RKO (cell line): ENCODE measurements at places on chromosomes 5 and 9.

GRCh38 chr9:20396509-20396908 lies 225.8 kb downstream of the MLLT3 start:
- no peak for DNase-seq

GRCh38 chr9:9002826-9003583 lies 1203.4 kb upstream of the DMAC1 start:
- DNase-seq, result peak; percentile 21

GRCh38 chr9:137520614-137521404 lies 29.4 kb downstream of the PNPLA7 start:
- no peak for DNase-seq

DNA sequence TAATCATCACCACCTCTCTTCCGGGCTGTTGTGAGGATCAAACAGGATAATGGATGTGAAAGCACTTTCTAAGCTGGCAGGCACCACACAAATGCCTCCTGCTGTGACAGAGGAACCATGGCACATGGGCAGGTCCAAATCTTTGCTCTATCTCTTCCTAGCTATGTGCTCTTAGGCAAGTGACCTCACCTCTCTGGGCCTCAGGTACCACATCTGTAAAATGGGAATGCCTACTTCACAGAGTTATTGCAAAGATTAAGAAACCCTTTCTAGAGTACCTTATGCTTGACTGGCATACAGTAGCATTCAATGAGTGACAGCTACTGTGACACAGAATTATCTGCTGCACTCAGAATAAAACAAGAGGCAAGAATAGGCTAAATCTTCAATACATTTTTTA lies 51.6 kb downstream of the CDK5RAP2 start:
- DNase-seq, result no peak

DNA sequence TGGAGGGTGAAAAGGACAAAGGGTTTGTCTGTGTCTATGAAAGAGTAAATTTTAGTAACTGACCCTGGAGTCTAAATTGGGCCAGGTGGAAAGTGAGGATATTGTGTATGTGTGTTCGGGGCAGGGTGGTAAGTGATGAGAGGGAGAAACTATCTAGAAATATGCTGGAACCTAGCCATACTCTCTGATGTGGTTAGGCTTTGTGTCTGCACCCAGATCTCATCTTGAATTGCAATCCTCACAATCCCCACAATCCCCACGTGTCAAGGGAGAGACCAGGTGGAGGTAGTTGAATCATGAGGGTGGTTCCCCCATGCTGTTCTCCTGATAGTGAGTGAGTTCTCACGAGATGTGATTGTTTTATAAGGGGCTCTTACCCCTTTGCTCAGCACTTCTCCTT lies 60.6 kb downstream of the COMMD10 start:
- no peak for DNase-seq

DNA sequence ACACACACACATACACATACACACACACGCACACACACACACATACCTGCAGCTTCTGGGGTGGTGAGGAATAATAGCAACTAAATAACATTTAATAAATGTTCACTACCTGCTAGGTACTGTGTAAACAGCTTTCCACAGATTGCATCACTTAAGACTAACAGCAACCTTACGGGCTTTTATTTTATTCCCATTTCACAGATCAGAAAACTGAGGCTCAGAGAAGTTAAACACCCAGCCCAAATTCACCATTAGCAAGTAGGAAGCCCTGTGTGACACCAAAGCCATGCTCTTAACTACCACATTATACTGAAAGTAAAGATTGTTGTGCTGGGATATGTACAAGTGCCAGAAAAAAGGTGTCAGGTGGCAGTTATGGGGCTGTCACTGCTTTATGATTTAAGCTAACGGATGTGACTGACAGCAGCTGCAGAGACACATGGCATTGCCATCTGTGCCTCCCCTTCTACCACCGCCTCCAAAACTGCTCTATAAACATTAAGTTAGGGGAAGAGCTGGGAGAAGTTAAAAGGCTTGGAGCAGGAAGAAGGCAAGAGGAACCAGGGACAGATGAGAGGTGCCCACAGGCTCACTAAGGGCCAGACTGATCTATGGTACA lies 13.6 kb downstream of the MTMR12 start:
- no peak for DNase-seq

DNA sequence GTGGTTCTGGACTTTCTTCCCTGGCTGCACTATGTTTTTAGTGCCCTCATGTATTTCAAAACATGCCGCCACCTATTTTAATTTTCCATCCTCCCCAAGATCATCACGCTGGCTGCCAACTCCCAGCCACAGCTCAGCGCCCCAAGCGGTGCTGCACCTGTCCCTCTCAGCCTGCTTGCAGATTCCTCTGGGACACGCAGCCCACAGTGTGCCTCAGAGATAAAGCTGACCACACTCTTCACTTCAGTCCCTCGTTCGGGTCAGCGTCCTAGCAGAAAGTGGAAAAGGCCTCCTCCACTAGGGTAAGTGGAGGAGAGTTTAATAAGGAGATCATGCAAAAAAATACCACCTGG lies 56.2 kb upstream of the CKS2 start:
- DNase-seq, result no peak

DNA sequence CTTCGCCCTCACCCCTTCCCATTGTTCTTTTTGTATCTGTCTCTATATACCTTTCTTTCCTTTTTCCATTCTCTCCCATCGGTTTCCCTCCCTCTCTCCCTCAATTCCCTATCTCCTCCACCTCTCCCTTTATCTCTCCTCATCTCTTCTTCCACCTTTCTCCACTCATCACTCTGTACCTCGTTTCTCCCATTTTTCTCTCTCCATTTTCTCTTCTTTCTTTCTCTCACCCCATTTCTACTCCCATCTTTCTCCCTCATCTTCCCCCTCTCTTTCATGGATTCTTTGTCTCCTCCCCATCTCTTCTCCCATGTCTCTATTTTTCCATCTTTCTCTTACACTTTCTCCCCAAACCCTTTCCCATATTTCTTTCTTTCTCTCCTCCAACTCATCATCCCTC lies 385.9 kb upstream of the CLINT1 start:
- DNase-seq, result no peak

DNA sequence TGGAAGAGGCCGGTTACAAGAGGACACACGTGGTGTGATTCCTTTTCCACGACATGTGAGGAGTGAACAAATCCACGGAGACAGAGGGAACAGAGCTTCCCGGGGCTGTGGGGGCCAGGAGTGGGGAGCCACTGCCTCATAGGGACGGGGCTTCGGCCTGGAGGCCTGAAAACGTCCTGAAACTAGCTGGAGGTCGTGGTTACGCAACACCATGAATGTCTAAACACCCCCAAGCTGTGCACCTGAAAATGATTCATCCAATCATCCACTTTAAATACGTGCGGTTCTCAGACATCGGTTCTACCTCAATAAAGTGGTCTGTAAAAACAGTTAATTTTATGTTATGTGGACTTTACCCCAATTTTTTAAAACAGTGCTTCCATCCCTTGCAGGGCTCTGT lies 65.3 kb upstream of the PPP1R26 start:
- no peak for DNase-seq

DNA sequence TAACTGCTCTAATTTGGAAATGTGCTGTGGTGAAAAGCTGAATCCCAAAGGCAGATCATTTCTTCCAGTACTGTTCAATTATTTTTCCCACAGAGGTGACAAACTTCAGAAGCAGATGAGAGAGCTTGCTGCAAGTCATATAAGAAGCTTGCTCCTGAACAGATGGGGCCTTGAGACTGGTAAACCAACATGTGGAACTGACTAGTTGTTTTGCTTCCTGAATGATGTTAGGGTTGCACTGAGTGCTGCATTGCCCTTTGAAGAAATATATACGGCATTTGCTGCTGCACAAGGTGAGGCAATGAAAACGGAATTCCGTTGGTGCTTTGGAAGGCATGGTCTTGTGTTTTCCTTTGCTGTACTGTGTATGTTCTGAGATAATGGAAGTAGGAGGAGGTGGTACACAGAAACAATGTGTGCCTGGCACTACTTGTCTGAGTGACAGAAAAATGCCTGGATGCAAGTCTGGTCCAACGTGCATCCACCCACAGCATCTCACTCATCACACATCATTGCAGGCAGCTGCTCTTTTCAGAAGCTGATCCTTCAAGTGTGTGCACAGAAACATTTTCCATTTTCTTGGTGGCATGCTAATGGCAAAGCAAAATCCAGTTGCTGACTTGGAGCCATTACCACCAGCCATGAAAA lies 76.9 kb downstream of the ANKH start:
- no peak for DNase-seq

DNA sequence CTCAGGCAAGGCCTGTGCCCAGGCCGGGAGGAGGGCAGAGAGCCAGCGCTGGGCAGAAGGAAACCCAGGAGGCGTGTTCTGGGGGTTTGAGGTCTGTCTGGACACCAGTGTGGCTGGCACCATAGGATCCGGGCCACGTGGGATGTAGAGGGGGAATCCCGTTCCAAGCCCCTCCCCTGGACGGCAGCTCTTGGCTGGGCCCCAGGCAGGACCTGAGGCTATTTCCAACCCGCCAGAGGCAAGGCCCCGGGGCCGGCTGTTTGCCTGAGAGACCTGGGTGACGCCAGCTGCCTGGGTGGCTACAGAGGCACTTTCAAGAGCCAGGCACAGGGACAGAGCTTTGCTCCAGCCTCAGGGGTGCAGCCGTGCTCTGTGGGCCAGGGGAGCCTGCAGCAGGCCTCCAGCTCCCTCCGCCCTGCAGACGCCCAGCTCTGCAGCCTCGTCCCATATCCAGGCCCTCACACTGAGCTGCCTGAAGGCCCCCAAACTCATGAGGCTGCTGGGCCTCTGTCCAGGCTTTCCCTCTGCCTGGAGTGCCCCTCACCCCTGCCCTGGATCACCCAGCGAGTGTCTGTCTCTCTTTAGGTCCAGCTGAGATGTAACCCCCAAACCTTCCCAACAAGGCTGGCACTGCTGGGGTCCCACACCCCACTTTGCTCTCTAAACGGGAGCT lies 56.6 kb upstream of the EGFL7 start:
- no peak for DNase-seq

GRCh38 chr9:107355394-107355793 lies 72.3 kb downstream of the RAD23B start:
- no peak for DNase-seq

DNA sequence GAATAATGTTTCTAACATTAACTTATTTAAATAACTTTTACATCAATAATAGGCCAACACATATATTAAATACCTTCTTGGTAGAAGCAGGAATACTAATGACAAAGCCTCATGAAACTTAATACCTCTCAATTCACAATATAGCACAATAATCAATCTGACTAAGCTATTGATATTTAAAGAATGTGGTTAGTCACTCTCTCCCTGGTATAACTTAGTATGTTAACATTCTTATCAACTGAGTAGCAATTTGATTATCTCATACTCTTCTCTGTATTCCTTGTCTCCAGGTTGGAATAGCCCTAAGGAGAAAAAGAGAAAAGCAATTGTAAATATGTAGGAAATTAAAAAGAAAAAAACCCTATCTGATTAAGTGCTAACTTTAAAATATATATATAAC lies 4.9 kb upstream of the PGGT1B start:
- DNase-seq, result peak; percentile 32

DNA sequence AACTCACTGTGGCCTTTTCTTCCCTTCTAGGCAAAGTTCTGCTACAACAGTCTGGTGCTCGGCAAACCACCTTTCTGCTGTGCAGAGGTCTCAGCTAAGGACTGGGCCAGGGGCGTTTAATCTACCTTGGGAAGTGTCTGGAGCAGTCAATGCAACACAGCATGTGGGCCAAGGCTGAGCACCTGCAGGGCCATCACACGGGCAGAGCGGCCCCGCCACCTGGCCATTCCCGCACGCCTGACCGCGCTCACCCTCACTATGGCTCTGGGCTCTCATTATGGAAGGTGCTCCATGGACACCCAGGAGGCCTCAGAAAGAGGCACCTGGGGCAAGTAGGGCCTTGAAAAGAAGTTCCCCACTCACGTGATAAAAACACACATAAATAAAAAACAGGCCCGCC lies 65.7 kb upstream of the TBC1D9B start:
- DNase-seq, result no peak

- peak; percentile 56 for DNase-seq
Measured at GRCh38 chr5:145347026-145347616, 488.0 kb downstream of the PRELID2 start.

- DNase-seq, result no peak
Measured at GRCh38 chr5:126482591-126482990, 59.4 kb downstream of the GRAMD2B start.

DNA sequence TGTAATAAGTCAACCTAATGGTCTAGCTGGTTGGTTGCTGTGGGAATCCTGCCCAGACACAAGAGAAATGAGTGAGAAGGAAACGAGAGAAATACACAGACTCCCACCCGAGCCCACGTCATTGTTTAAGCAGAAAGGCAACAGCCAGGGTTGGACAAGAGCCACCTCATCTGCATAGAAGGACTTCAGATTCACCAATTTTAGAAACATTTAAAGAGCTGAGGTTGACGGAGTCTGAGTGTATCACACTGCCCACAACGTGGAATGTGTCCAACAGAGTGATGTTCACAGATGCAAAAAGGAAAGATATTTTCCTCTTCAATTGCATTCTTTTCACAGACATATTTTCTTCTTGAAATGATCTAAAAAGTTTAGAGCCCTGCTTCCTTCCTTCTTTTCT lies 349.5 kb downstream of the AGTPBP1 start:
- DNase-seq, result no peak

DNA sequence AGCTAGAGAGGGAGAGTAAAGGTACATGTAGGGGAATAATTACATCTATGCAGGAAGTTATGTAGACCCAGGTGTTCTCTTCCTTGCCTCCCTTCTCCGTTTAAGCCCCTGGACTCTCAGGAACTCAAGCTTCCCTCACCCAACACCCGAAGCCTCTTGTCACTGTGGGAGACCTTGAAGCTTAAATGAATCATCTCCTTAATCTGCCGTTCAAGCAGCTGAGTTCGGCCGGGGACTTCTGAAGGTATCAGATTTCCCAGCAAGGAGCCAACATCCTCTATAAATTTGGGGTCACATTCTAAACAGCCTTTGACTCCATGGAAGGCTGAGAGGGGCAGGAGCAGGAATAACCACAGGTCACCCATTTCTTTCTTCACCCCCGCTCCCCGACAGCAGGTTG lies 412 bp downstream of the IZUMO3 start:
- DNase-seq, result no peak

DNA sequence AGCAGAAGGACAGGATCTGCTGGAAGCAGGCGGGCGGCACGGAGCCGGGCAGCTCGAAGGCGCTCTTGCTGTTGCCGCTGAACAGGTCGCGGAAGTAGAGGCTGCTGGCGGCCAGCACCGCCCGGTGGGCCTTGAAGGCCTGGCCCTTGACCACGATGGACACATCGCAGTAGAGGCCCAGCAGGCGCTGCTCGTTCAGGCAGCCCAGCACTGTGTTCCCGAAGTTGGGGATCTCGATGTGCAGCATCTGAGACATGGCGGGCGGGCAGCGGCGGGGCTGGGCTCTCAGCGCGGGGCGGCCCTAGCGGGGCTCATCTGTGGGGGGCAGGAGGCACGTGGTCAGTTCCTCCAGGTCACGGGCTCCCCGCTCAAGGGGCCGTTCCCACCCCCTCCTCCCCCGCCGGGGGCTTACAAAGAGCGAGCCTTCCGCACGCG lies 44.8 kb downstream of the NACC2 start:
- DNase-seq, result no peak

DNA sequence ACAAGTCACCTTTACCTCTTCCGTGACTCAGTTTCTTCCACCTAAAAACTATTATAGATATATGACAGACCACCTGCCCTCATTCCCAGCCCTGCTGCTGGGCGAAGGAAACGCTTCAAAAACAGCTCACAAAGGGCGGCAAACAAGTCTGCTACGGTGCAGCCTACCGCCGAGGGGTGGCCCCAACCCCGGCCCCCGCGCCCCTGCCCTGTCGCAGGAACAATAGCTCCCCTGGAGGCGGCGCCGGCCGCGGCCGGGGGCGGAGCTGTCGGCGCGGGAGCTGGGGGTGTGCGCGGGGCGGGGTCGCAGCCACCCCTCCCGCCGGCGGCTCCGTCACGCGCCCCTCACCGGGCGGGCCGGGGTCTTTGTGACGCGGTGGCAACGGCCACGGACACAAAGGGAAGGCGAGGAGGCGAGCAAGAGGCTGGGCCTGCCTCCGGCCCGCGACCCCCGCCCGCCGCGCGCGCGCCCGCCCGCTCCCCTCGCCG lies at the start of gene TMEFF1:
Gene TMEFF1, plus strand, starts transcription at position 362 of the 488 bp plus-strand sequence. CDS start 396 bp downstream, outside the sequence.
- DNase-seq, result no peak
